ENCODE measurements at places on chromosomes 7 and 10.

- DNase-seq = no peak
These were observed 34.8 kb downstream of the MGMT start for GRCh38 chr10:129501652-129502436.

- DNase-seq = no peak
These were observed 609.4 kb upstream of the C7orf33 start for GRCh38 chr7:147980826-147981813.

- DNase-seq = no peak
These were observed 260.3 kb upstream of the FERD3L start for GRCh38 chr7:19405541-19405940.

GRCh38 chr10:90917238-90917967 lies 3.5 kb downstream of the ANKRD1 start:
- DNase-seq = no peak

GRCh38 chr7:5382281-5382892 lies 41.2 kb downstream of the TNRC18 start:
- DNase-seq = no peak

GRCh38 chr7:46229409-46229808 lies 308.3 kb upstream of the IGFBP3 start:
- DNase-seq = no peak

DNA sequence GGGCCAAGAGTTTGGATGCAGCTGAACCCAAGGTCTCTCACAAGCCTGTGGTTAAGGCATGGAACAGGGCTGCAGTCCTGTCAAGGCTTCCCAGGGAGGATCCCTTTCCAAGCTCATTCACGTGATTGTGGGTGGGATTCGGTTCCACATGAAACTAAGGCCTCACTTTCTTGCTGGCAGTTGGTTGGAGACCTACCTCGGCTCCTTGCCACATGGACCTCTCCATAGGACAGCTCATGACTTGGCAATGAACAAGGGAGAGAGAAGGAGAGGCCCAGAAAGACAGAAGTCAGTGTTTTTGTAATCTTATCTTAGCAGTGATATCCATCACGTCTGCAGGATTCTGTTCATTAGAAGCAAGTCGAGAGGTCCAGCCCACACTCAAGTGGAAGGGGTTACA lies 583.8 kb downstream of the LRMDA start:
- no peak for DNase-seq

GRCh38 chr10:104109908-104110662 lies 11.9 kb upstream of the SFR1 start:
- no peak for DNase-seq

DNA sequence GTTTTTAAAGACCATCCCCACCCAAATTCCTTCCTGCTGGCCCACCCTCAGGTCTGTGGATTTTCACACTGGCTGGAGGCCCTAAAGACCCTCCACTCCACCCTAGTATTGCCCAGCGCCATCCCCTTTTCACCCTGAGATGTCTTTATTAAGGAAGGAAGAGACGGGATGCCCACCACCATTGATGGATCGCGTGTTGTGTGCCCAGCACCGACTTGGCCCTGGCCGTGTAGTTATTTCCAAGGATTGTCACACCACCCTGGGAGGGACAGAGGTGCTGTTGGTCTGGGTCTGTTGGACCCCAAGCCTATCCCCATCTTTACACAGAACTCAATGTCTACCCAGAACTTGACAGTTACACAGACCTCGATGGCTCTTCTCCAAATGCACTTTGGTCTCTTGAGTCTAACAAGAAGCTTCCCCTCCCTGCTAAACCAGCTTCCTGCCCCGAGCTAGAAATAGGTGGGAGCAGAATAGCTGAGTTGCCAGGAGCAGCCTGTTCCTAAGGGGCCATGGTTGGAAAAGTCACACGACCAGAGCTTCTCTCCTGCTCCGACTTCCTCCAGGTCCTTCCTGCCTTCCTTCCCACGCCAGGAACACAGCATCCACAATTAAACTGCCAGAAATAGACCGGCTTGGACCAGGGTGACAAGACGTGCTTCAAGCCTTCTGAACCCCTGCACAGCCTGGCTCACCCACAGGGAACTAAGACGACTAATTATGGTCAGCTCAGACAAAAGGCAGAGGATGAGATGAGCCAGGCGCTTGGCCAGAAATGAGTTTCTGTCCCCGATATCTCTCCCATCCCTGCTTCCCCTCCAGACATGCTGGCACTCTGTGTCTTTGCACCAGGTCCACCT lies 139.5 kb upstream of the CHST15 start:
- no peak for DNase-seq

GRCh38 chr7:24476227-24476626 lies 97.0 kb upstream of the PALS2 start:
- no peak for DNase-seq
